ENCODE measurements at places on chromosomes 4 and X.

- no peak for DNase-seq
Observed at GRCh38 chr4:55378617-55379467, 16.9 kb upstream of the TMEM165 start.

GRCh38 chrX:72392042-72392441, 86.3 kb upstream of the CITED1 start:
- no peak for DNase-seq

GRCh38 chrX:118554511-118554910, 58.9 kb downstream of the DOCK11 start:
- no peak for DNase-seq

DNA sequence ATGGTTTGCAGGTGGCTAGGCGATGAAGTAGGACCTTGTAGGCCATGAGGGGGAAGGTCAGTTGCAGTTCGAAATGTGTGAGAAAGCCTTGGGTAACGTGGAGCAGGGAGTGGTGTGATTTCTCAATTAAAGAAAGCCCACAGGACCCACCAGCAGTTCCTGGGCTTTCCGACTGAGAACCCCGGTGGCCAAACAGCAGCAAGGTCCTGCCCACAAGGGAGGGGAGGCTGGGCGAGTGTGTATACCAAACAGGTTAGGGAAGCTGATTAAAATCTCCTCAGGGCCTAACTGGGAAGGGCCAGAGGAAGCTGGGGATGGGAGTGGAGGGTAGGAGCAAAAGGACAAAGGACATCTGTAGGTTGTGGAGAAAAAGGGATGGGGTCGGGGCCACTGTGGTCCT, 2.4 kb downstream of the ATP6AP1 start:
- DNase-seq: peak; percentile 85

DNA sequence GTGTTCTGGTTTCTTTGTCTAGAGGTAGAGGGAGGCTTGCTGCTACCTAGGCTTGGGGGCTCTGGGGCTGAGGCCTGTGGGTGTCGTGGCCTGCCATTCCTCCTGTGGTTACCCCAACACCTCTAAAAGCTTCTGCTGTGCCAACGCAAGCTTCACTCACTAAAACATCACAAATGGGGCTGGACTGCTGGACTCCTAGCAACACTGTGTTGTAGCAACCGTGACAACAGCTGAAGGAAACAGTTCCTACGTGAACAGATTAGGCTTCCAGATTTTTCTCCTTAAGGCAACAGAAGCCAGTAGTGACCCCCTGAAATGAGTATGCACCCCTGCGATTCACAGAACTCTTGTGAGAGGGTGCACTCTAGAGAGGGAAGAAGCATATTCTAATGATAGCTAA, 138.3 kb upstream of the TEX13D start:
- DNase-seq: no peak

DNA sequence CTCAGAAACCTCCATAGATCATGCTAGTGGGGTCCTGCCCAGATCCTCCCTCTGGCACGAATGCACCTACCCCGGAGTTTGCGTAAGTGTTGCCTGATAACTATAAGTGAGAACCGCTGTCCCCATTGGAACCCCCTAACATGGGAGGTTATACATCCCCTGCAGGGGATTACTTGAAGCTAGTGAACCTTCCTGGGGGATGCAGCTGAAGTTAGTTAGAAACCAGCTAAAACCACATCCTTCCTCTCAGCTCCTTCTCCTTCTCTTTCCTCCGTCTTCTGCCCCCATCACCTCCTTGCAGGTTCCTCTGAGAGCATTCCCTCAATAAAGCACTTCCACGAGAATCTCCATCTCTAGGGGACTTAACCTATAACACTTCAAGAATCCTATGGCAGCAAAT, 95.0 kb downstream of the ZNF827 start:
- no peak for DNase-seq

- no peak for DNase-seq
Observed at GRCh38 chrX:111649638-111650037, 31.3 kb upstream of the ALG13 start.

DNA sequence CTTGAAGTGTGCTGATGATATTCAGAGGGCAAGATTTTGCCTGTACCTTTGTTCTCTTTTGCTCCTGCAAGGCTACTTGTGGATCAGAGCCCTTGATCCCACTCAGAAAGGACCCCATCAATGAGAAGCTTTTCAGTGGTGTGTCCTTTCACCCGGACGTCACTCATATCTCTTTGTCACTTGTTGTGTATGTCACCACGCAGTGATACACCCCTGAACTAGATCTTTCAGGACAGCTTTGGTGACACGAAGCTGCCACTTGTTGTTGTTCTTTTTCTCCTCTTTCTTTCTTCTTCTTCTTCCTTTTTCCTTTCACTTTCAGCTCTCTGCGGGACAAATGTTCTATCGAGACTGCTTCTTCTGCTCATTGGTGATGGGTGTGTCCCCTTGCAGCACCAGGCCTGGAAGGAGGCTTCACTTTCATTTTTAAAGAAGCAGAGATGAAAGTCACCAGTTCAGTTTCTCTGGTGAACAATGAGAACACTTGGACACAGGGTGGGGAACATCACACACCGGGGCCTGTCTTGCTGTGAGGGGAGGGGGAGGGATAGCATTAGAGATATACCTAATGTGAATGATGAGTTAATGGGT, 83.6 kb downstream of the NBDY start:
- peak; percentile 53 for DNase-seq

DNA sequence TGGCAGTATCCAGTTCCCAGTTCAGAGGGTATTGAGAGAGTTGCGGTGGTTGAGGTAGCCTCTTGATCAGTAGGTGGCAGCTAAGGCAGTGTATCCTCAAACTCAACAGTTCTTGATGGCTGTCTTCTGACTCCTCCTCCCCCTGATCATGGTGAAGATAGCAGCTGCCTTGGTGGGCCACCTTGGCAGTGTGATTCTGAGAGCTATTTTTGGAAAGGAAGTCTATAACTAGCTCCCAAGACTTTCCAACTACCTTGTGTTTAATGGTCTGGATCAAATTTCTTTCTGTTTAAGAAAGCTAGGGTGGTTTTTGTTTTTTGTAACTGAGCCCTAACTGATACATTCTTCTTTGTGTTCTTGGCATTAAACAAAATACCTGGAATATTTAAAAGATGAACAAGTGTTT, 10.5 kb upstream of the TBC1D19 start:
- no peak for DNase-seq

- no peak for DNase-seq
Observed at GRCh38 chrX:88789825-88790224, 42.8 kb downstream of the CPXCR1 start.

- no peak for DNase-seq
Observed at GRCh38 chrX:135396566-135396965, 25.2 kb upstream of the SMIM10L2A start.

DNA sequence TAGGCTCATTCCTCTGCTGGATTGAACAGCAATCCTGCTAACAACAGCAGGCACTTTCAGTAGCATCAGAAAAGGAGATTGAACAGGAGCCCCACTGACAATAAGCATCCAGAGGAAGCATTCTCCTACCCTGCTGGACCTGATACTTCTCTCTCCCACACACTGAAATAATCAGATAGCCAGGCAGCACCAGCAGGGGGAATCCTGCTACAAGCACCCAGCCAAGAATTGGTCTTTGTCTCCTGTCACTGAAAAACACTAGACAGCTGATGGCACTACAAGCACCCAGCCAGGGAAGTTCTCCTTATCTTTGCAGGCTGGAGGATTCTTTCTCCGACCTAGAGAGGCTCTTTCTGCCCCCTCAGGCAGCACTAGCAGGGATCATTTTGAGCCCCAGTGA, 444.3 kb upstream of the GRIA3 start:
- no peak for DNase-seq

DNA sequence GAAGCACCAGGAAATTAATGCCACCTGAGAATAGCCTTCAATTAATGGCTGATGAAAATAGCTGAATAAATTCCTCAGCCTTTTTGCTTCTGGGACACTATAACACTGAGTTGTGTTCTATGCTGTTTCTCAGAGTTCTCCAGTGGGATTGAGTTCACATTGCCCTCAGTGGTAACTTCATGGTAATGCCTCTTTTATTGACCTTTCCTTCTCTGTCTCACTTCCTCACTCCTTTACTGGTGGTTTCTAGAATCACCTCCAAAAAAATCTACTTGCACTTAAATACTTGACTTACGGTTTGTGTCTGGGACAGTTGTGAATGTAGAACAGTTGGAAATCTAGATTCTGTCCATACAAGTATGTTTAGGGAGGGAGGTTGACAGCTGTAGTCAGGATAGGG, 293.7 kb downstream of the PPP1R2C start:
- no peak for DNase-seq

DNA sequence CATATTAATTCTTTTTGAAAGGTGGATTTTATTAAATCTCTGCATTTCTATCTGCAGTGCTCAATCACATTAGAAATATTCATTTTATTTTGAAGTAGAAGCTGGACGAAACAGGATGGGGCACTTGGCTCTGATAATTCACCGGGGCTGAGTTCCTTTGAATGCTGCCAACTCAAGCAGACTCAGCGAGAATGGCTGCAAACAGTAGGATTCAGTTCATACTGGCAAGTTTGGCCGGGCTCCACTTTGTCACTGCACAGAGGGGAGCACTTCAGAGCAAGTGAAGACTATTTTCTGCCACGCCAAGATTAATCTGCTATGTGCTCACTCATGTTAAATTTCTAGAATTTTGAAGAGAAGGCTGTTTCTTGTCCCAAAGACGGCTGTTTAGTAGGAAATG, 30.7 kb upstream of the KLHL8 start:
- no peak for DNase-seq

- DNase-seq: no peak
Observed at GRCh38 chrX:103417933-103418332, 41.6 kb downstream of the BEX3 start.

DNA sequence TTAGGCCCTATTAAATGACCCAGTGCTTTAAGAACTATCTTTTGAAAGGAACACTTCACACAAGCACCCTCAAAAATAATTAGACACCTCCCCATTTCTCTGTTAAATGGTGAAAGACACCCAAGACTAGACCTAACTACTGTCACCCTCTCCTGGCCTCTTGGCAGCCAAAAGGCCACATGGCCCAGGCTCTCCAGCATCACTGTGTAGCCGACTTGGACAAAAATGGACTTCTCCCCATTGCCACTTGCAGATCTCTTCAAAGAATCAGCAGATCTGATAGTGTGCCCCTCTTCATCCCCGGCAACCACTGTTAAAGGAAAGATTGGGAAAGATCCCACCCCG, 2.0 kb downstream of the MID1IP1 start:
- no peak for DNase-seq

DNA sequence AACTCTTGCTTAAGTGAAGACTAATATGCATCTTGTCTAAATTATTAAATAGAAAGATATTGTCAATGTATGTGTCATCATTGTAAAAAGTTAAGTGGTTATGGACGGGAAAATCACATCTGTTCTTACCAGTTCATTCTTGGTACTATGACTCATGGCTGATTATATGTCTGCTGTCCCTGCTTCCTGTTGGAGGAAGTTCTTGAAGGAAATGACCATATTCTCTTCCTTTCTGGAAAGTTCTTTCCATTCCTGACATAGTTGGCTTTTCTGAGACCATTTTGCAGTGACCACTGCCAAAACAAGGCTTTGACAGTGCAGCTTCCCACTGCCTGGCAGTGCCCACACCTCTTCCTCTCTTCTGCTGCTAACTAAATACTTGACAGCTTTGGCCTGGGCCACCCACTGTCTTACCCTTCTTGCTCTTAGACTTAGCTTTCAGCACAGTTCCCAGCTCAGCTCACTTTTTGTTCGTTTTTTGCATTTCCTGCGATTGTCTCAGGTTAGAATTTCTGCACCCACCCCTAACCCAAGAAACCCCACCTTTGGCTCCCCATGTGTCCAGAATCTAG, 13.2 kb upstream of the CLDN24 start:
- peak; percentile 70 for DNase-seq

DNA sequence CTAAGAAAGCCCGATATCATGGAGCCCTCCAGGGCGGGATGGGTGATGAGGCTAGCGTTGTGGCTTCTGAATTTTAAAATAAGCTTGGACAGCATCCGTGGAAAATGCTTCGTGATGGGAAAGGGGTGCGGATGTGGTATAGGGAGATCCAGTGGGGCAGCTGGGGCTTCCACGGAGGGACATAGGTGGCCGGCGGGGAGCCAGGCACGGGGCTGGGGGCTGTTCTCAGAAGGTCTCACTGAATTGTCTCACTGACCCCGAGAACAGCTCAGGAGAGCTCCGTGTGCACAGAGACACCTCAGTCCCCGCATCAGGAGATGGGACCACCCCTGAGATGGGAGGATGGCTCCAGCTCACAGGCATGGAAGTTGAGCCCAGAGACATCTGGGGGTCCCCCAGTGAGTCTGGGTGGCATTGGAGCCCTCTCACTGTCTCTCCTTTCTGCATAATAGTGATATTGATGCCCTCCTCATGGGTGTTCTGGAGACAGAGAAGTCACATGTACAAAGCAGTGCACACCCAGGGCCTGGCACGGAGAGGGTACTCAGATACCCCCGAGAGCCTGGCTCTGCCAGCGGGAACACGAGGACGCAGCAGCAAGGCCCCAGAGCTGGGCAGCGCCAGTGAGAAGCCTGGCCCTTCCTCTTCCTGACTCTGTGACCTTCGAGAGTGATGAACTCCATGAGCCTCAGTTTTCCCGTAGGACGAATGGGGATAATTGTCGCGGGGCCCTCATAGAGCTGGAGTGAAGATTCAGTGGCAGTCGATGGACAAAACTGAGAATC, 70.6 kb upstream of the PSAPL1 start:
- no peak for DNase-seq

DNA sequence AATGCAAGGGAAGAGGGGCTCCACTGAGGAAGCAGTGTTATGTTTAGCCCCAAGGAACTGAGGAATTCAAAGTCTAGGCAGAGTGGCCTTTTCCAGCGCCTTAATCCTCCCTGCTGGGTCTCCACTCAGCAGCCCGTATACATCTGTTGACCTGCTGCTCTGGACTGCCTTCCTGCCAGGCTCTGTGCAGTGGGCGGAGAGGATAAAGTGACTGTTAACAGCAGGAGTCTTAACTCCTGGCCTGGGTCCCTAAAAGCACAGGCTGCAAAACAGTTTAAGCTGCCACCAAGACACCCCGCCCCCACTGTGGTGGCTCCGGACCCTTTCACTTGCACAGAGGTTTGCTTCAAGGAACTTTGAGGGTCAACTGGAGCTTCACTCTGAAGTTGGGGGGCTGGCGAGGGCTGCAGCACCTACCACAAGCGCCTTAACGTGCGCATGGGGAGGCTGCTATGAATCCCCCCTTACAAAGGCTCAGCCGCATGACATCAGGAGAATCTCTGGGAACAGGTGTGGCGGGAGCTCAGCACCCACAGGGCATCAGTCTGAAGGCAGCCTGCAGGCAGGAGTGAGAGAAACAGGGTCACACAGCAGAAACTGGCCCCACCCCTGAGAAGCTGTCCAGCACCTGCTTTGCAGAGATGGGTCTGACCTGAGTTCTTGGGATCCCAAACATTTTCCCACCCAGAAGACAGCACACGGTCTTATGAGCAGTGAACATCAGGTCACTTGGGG, 358.2 kb upstream of the GATB start:
- DNase-seq: no peak

Data from suppressor macrophage treated with lipopolysaccharide for 1 hour (primary cell).